ENCODE measurements at places on chromosomes 16 and 17.

DNA sequence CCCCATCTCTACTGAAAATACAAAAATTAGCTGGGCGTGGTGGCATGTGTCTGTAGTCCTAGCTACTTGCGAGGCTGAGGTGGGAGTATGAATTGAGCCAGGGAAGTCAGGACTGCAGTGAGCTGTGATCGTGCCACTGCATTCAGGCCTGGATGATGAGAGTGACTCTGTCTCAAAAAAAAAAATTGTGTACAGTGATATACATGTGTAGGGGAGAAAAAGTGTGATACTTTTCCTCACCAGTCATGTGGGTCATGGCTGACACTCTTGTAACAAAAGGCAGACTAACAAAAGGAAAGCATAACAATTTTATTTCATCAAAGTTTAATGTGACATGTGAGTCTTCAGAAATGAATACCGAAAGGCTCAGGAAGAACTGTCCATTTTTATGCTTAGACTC lies 2.0 kb upstream of the ABCC12 start:
- no peak for DNase-seq

DNA sequence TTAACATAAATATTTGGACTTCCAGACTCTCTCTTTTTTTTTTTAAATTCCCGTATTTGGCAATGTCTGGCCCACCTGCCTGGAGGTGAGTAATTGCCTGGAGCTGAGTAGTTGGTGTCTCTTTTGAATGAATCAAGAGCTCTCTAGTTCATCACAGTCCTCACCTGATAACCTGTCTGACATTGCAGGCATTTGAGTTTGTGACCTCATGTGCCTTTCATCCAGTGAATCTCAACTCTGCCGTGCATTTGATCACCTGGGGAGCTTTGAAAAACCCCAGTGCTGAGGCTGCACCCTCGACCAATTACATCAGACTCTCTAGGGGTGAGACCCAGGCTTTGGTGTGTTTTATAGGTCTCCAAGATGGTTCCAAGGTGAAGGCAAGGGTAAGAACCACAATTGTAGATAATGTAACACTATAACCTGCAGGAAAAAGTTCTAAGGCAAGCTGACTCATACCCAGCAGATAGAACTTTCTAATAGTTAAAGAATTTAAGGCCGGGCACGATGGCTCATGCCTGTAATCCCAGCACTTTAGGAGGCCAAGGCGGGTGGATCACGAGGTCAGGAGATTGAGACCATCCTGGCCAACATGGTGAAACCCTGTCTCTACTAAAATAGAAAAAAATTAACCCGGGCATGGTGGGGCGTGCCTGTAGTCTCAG lies 24.5 kb upstream of the HS3ST2 start:
- no peak for DNase-seq

DNA sequence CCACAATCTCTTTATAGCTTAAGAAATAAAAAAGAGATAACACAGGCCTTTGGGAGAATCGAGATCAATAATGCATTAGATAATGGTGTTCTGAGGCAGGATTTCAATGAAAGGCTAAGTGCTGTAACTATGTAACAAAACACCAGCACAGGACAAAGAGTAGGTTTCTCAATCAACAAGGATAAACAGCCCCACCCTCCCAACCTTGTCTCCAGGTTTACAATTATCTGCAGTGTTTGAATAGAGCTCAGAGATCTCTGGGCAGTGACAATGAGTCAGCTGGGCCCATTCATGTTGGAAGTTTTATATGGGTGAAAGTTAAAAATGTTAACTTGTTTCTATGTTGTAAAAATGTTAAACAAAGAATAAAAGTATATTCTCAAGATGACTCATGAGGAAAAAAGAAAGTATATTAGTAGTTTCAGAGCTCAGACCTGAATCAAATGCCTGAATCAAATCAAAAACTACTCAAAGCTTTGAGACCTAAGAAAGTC lies 17.0 kb upstream of the KRT20 start:
- no peak for DNase-seq

GRCh38 chr16:57066625-57067024 lies 25.8 kb upstream of the CPNE2 start:
- DNase-seq = no peak

- no peak for DNase-seq
Observed at GRCh38 chr16:13999071-13999894, 71.8 kb upstream of the MRTFB start.

DNA sequence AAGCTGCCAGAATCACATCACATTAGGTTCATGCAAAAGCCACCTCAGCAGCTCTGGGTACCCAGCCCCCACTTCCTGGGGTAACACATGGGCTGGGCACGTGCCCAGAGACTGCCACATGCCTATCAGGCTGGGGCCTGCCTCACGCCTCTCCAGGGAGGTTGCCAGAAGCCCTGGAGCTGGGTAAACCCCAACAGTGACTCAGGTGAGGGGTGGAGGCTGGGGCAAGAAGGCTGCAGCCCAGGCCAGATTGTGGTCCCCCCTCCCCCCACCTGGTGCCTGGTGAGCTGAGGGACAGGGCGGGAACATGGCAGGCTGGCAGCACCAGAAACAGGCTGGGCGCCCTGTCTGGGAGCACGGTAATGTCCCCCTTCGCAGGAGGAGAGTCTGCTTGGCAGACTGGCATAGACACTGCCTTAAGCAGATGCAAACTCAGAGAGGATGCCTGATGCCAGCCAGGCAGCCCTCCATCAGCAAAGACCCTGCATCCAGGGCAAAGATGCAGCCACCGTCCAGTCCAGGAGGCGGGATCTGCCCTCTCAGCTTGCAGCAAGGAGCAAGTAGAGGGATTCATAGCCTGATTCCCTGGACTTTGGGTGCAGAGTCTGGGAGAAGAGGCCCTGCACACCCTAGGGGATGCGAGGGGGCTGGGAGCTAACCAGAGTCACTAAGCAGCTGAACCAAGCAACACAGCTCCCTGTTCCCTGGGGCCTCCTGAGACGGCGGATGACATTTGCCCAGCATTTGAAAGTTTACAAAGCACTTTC lies 28.8 kb downstream of the NGFR start:
- no peak for DNase-seq

DNA sequence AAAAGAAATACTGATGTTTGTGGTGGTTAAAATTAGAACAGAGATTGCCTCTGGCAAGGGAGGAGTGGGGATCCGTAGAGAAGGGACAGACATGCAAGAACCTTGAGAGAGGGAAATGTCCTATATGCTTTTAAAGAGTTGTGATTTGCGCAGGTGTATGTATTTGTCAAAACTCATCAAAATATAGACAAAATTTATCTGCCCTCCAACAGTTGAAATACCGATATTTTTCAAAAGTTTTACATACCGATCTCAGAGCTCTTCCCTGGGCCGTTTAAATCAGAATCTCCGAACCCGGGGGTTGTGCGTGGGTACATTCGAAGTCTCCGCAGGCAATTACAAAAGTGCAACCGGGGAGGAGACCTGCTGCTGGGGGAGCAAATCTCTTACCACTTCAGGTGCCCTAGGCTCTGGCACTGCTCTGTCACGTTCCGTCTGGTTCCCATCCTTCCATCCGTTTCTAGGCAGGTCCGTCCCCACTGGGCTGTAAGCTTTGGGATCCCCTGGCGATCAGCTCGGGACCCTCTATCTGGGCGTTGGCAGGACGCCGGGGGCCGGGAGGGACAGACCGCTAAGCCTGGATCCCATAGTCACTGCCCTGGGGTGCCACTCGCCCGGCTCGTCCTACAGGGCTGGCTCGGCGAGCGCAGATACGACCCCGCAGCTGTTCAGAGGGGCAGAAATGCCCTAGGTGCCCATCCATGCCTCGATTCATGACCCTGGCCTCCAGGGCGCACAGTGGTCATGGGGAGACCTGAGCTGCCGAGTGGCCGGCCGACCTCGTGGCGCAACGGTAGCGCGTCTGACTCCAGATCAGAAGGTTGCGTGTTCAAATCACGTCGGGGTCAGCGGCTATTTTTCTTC lies 4.2 kb downstream of the BORCS6 start:
- DNase-seq = no peak

DNA sequence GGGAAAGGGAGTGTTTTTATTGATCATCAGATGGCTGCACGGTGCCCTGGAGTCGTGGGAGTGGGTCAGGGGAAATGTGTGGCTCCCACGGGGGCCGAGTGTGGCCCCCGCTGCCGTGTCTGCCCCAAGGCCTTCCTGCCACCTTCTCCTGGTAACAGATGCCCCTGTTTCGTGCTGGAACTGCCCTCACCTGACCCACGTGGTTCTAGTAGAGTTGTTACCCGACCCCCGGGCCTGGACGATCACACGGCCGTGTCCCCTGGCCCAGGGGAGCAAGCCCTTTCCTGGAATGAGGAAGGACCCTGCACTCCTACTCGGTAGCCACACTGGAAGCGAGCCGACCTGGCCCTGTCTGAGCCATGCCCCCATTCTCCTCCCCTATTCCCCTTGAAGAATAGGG lies 37.6 kb downstream of the ACTG1 start:
- no peak for DNase-seq

- DNase-seq = no peak
Observed at GRCh38 chr17:72236980-72237633, 116.3 kb downstream of the SOX9 start.

DNA sequence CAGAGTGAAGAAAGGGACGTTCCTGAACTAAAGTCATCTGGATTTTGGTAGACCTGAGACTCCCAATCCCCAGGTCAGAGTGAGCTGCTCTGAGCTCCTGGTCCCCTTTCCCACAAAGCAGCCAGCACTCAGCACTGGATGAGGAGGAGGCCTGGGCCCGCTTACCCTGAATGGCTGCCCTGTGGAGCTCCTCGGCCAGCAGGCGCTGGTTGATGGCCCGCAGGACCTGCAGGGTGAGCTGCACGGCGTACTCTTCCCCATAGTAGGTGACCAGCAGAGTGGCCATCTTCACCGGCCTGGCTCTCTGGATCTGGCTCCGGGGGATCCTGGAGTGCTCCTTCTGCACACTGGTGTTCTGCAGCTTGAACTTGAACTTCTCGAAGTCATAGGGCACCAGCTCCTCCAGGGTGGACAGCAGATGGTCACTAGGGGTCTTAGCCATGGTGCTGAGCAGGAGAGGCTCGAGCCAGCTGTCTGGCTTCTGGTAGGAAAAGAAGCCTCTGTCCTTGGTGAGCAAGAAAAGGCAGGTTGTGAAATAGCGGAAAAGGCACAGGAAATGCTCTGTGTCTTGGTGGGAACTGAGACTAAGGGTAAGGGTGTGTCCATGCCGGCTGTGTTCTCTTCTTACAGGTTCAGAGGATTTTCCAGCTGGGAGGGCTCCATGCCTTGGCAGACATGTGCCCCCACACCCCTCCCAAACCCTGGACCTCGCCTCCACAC lies at the start of gene MEFV:
TSS of gene MEFV (minus strand) at position 488 of the 720 bp plus-strand sequence. CDS start at position 442, 46 bp downstream.
- DNase-seq = no peak

GRCh38 chr17:67711916-67712315 lies 5.8 kb upstream of the NOL11 start:
- no peak for DNase-seq

DNA sequence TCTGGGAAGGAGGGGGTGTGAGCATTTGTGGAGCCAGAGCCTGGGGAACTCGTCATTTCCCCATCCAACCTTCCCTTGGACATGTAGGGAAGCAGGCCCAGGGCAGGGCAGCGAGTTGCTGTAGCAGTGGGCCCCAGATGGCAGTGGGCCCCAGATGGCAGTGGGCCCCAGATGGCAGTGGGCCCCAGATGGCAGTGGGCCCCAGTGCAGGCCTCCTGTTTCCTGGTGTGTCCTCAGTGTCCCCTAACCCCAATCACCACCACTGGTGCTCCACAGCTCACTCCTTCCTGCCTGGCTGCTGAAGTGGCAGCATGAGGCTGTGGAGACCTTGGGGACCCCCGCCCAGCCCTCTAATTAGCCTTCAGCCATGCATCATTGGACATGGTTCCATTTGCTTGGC lies 4.5 kb downstream of the KCNJ12 start:
- DNase-seq = no peak

- DNase-seq = no peak
Observed at GRCh38 chr16:29858149-29858849, 4.7 kb downstream of the CDIPT start.

GRCh38 chr16:56588781-56589140 lies 567 bp upstream of the MT3 start:
- DNase-seq = no peak

DNA sequence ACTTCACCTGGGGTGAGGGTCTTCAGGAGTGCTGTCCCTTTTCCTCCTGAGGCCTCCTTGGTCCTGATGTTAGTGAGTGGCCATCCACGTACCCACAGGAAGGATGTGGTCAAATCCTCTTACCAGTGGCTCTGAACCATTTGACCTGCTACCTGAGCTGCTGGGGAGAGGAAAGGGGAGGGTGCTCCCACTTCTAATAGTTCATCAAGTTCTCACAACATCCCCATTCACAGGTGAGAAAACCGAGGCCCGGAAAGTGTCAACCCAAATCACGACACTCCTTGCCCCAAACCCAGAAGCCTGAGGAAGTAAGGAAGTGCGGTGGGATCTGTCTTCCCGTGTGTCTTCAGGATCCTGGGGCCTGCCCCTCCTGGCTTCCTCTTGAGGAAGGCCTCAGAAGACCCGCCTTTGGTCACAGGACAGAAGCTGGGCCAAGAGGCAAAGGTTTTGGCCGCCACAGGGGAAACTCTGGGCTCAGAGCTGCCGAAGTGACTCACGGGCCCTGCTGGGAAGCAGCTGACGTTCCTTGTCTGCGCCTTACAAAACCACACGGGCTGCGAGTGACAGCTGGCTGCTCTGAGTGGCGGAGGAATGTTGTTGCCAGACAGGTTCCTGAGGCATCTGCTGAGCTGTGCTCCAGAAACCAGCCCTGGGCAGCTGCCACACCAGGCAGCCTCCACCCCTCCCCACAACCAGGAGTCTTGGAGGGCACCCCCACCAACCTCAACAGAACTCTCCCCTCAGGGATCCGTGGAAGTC lies 13.9 kb upstream of the KIFC3 start:
- no peak for DNase-seq

- DNase-seq = no peak
Observed at GRCh38 chr16:2999929-3000328, 12.8 kb upstream of the CLDN9 start.

DNA sequence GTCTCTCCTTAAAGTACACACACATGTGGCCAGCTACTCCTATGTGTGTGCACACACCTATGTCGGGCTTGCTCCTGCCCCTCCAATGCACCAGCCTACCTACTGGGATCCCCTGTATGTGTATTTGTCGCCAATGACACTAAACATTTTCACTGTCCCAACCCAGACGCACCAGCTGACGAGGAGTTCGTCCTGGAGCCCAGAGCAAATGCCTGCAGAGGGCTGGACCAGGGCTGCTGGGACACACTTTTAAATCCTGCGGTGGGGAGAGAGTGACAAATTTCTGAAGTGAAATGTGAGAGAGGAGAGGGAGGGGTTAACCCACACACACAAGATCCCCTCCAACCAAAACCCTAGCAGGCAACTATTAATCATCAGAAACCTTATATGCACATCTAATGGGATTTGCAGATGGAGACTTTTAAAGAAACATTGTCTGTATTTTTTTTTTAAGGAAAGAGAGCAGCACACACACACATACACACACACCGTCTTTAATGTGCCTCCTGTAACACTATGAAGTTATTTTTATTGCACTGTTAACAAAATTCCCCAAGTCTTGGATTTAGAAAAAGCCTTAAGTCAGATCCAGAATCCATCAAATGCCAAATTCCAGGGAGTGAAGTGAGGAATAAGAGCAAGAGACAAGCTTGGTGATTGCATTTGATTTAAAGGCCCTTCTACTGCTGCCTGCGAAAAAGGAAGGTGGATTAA lies at the start of gene MEOX1:
TSS of gene MEOX1 (minus strand) at position 224 of the 714 bp plus-strand sequence. CDS start 388 bp downstream, outside the sequence.
- DNase-seq = peak; percentile 87

- no peak for DNase-seq
Observed at GRCh38 chr16:12300490-12300889, 324.0 kb downstream of the SNX29 start.
